ENCODE measurements at places on chromosomes 11 and 22.
A peak's percentile ranks its signal among the peaks of the same experiment; 100 is the strongest.

DNA sequence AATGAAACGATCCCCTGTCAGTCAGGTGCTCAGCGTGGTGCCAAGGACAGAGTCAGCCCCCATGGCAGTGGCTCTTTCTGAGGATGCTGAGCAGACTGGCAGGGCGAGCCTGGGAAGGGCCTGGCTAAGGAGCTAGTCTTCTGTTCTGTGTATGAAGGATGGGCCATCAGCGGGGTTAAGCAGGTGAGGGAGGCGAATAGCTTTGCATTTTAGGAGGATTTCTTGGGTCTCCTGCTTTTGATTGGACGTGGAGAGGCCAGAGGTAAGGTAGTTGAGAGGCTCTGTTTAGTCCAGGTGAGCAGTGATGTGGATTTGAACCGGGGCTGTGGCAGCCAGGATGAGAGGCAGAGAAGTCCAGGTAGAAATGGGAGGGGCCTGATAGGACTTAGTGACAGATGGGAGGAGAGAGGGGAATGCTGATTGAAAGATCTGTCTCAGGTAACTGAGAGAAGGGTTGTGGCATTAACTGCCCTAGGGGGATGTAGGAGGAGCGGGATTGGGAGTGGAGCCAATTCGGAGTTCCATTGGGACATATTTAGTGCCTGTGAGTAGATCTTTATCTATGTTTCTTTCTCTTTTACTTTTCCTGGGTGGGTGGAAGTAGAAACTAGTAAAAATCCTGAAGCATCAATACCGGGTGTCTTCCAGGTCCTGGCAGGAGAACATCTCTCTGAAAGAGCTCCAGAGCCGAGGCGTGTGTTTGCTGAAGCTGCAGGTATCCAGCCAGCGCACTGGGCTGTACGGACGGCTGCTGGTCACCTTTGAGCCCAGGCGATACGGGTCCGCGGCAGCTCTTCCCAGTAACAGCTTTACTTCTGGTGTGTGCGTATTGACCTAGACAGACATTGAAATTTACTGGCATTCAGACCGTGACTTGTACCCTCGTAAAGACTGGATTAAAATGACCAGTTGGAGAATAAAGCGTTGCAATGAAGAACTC is 2.0 kb downstream of the IGHMBP2 start:
- DNase-seq, result no peak

DNA sequence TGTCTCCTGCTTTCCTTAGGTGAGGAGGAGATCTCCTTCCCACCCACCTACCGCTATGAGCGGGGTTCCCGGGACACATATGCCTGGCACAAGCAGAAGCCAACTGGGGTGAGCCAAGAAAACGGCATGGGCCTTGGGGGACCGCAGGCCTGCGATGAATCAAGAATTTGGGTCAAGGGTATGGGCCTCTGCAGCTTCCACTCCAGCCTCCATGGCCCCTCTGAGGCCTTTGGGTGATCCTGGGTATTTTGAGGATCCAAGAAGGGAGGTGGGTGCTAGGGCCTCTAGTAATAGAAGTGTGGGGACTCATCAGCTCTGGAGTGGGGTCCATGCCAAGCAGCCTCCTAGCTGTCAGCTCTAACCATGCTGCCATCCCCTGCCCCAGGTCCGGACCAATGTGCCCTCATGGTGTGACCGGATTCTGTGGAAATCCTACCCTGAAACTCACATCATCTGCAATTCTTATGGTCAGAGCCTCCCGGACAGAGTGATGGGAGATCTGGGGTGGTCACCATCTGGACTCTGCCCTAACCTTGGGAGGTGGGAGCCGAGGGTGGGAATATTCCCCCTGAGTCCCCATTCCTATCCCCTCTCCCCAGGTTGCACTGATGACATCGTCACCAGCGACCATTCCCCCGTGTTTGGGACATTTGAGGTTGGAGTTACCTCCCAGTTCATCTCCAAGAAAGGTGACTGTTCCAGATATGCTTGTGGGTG is 8.6 kb downstream of the INPPL1 start:
- no peak for DNase-seq

DNA sequence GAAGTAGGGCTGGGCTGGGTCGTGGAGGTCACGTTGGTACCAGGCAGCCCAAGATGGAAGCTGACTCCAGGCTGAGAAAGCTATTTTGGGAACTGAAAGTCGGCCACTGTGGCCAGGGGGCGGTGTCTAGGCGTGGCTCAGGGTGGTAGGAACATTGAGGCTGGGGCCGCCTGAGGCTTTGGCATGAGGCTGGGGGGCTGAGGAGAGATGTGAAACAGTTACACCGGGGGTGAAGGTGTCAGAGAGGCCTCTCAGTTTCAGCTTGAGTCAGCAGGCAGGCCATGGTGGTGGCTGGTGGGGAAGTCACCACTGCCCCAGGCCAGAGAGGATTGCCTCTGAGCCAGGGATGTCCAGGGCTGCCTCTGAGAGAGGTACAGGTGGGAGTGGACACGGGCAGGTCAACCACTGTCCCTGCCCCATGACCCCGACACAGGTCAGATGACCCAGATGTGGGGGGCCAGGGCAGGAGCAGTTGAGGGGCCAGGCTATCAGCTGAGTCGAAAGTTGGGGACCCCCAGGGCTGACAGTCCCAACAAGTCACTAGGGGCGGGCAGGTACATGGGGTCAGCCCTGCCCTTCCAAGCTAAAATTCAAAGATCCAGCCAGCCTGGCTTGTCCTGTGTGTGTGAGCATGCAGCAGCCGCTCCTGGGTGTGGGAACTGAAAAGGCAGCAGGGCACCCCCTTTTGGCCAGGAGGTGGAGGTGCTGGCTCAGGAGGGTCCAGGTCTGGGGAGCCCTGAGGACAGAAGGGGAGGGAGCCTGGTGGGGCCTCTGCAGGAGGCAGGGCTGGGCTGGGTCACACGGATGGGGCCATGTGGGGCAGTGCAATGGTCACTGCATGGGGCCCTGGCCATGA is 7.2 kb downstream of the KCNK7 start:
- DNase-seq, result peak; percentile 79

DNA sequence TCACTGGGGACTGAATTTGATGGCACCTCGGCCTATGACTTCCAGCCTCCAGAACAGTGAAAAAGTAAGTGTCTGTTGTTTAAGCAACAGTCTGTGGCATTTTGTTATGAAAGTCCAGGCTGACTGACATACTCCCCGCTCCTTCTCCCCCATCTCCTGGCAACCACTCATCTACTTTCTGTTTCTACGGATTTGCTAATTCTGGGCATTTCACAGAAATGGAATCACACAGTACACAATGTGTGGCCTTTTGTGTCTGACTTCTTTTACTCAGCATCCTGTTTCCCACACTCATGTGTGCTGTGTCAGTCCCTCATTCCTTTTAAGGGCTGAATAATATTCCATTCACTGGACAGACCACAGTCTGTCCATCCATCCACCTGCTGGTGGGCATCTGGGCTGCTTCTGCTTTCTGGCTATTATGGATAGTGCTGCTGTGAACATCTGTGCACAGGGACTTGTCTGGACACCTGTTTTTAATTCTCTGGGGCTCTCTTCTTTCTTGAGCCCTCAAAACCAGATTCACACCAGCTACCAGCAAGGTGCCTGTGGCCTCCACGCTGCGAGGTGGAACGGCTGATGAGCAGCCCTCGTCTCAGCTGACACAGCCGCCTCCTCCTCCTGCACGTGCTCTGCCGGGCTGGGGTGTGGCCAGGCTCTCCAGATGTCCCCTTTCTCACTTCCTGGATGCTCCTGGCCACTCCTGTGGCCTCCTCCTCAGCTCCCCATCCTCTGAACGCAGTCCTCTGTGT is 333.1 kb downstream of the CTTN start:
- no peak for DNase-seq

- DNase-seq, result no peak
These were observed 11.3 kb upstream of the WBP2NL start for GRCh38 chr22:41987276-41987675.

- no peak for DNase-seq
These were observed 12.0 kb downstream of the YWHAH start for GRCh38 chr22:31956360-31956759.

GRCh38 chr22:20615021-20615420 is 107.6 kb downstream of the MED15 start:
- no peak for DNase-seq

DNA sequence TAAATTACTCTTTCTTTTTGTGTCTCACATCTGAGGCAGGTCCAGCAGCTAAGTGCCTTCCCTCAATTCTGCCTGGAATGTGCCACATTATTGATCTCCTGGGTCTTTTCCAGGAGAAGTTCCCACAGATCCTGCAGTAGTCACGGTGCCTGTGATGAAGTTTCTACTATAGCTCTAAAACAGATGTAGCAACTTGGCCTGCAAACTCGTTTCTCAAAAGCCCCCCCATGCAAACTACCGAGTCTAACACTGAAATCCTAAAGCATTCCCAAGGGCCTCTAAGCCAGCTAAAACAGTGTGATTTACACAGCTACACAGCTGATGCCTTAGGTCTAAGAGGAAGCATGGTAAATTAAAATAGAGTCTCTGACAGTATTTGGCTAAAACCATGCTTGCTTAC is 54.3 kb downstream of the DDI1 start:
- DNase-seq, result no peak

DNA sequence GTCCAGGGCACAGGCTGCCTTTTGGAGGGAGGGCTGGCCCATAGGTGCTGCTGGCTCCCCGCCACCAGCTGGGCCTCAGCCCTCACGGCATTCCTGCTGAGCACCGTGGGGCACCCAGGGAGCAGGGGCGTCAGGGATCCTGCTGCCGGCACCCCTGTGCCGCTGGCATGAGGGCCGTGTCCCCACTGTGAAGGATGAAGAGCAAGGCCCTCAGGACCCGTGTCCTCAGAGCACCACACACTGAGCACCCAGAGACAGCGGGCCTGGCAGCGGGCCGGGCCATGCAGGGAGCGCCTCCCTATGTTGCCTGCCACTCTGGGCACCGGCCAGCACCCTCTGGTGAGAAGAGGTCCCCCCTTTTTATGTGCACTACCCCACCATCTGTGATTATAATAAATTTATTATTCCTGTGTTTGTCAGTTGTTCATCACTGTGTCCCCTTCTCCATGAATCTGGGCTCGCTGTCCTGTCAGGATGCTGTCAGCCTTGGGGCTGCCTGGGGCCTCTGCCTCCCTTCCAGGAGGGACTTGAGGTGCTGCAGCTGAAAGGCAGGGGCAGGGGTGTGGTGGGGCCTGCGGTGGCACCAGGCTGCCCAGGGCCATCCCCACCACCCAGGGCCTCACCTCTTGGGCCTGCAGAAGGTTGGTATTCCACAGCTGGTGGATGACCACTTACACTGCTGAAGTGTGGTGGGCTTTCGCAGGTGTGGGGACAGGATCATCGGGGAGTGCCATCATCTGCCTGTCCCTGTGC is 80.0 kb downstream of the MED15 start:
- DNase-seq, result no peak

- DNase-seq, result no peak
These were observed 29.8 kb downstream of the ARHGAP42 start for GRCh38 chr11:100716838-100717237.

DNA sequence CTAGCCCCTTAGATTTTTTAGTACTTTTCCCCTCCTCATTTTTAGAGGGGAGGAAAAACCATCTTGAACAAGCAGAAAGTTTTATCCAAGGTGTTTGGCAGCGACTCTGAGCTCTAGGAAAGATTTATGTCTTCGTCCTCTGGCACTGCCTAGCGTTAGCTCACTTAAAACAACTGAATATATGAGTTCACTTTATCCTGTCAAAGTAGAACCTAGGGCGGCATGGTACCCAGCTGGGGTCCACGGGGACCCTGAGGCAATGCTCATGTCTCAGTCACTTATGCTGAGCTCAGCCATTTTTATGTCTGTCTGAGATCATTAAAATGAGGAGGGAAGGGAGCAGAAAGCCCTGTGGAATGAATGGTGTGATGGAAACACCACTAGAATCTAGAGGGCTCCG is 14.2 kb upstream of the VSIG10L2 start:
- no peak for DNase-seq

- no peak for DNase-seq
These were observed 35.4 kb downstream of the MICAL3 start for GRCh38 chr22:17988800-17989513.

- DNase-seq, result peak; percentile 74
These were observed at the start of gene UPK3A for GRCh38 chr22:45284705-45285262. Gene UPK3A, plus strand, starts transcription at chr22:45284949. Its CDS starts 65 bp downstream, at chr22:45285014.

GRCh38 chr11:28490773-28491382 is 382.7 kb downstream of the METTL15 start:
- no peak for DNase-seq

GRCh38 chr11:41190437-41191082 is 268.9 kb downstream of the LRRC4C start:
- DNase-seq, result no peak

GRCh38 chr11:96333191-96333719 is 9.7 kb downstream of the MAML2 start:
- DNase-seq, result no peak

DNA sequence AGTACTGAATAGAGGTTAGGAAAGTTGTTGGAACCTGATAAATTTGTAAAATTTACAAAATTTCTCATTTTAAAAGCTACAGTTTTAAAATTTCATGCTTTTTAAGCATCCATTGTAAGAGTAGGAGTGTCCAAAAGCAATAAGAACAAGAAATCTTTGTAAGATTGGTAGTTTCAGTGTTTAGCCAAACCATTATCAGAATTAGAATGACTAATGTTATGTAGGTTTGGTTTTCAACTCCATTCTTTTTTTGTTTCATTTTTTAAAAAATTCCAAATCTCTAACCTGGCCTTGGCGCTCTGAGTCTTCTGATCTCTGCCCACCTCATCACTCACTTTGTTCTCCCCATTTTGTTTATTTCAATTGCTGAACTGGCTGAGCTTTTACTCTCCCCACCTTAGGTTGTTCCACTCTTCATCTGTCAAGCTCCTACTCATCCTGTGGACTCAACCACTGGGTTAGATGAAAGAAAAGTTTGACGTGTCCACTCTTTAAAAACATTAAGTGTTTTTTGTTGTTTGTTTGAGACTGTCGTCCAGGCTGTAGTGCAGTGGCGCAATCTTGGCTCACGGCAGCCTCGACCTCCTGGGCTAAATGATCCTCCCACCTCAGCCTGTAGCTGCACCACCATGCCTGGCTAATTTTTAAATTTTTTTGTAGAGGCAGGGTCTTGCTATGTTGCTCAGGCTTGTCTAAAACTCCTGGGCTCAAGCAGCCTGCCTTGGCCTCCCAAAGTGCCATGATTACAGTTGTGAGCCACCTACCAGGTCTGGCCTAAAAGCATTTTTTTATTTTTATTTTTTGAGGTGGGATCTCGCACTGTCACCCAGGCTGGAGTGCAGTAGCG is 14.0 kb downstream of the EP300 start:
- DNase-seq, result peak; percentile 12

DNA sequence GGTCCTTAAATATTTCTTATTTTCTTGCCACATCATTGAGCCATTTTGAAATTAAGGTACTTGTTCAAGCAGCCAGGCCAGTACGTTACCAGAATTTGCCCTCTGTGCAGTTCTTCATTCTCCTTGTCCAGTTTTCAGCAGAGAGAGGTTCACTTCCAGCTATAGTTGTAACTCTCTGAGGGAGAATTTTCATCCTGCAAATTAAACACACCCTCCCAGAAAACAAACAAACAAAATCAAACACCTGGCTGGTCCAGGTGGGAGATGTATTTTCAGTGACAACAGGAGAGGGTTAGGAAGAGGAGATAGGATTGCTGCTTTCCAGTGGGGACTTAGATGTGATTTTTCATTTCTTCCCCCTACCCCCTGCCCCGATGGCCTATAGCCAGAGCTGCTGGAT is 45.0 kb downstream of the LHFPL7 start:
- DNase-seq, result no peak

- no peak for DNase-seq
These were observed 34.2 kb upstream of the PRR5 start for GRCh38 chr22:44667829-44668189.

GRCh38 chr11:60059052-60059451 is 2.6 kb downstream of the MS4A3 start:
- no peak for DNase-seq
